ENCODE measurements at places on chromosomes 12 and 14.
A peak's percentile ranks its signal among the peaks of the same experiment; 100 is the strongest.

GRCh38 chr12:75455839-75456238 is 24.7 kb upstream of the GLIPR1 start:
- peak; percentile 34 for DNase-seq

DNA sequence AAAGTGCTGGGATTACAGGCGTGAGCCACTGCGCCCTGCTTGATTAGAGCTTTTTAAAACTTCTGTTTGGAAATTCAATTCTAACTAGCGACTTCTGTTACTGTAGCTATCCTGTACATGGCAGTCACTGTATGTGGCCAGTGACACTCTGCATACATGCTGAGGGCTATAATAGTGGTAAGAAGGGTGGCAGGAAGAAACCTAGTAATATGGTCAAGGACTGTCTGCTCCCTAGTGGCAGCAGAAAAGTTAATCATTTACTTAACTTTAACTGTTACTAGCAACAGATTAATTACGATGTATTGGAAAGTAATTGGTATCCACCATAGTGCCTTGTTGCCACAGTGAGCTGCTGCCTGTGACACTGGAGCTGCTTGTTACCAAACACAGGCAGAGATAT is 149.0 kb downstream of the KITLG start:
- no peak for DNase-seq

DNA sequence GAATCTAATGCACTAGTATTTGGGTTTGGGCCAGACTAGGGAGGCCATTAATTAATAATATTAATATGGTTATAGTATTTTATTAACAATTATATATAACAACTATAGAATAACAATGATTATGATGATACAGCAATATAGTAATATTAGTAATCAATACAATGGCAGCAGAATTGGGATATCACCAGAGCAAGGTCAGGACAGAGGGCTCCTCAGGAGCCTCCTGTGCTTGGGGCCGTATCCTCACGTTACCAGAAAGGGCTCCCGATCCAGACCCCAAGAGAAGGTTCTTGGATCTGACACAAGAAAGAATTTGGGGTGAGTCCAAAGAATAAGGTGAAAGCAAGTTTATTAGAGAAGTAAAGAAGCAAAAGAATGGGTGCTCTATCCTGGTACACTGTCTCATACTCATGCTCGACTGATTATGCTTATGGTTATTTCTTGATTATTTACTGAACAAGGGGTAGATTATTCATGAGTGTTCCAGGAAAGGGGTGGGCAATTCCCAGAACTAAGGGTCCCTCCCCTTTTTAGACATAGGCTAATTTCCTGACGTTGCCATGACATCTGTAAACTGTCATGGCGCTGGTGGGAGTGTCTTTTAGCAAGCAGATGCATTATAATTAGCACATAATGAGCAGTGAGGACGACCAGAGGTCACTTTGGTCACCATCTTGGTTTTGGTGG is 61.6 kb downstream of the RIN3 start:
- no peak for DNase-seq

DNA sequence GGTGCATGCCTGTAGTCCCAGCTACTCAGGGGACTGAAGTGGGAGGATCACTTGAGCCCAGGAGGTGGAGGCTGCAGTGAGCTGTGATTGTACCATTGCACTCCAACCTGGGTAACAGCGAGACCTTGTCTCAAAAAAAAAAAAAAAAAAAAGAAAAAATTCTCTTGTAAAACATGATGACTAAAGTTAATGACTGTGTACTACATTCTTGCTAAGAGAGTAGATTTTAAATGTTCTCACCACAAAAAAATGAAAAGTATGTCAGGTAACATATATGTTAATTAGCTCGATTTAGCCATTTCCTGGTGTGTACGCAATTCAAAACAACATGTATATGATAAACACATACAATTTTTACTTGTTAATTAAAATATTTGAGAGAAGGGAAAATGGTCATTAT is 480.7 kb upstream of the RGS6 start:
- DNase-seq = no peak

GRCh38 chr12:117863002-117863709 is 105.6 kb downstream of the KSR2 start:
- DNase-seq = no peak

GRCh38 chr14:37890095-37890494 is 294.7 kb downstream of the TTC6 start:
- DNase-seq = no peak

DNA sequence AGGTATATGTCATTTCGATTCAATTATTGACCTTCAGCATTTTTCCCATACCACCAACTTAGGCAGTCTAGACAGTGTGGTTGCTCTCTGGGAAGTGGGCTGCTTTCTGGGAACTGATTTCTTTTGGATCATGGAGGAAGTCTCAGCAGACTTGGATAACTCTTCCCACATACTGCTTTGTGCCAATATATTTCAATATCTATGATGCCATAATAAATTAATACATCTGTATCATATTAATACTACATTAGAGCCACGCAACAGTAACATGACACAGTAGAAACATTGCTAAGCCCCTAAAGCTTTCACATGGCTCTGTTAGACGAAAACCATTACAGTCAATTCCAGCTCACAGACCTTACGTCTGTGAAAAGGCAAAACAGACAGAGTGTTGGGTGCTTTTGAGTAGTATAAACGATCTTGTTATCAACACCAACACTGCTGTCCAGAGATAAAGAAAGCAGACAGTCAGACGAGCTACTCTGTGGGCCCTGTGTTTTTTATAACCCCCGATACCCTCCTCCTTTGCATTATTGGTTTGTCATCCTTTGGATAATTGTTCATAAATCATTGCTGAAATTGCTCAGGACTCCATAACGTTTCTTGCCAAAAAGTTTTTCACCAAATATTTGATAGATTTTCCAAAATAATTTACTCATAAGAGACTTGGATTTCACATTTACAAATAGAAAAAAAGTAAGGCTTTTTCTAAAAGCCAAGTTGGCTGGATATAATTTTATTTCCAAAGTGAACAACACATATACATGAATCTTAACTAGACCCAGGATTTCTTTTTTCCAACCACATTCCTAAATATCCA is 439.7 kb downstream of the ADAMTS20 start:
- no peak for DNase-seq

DNA sequence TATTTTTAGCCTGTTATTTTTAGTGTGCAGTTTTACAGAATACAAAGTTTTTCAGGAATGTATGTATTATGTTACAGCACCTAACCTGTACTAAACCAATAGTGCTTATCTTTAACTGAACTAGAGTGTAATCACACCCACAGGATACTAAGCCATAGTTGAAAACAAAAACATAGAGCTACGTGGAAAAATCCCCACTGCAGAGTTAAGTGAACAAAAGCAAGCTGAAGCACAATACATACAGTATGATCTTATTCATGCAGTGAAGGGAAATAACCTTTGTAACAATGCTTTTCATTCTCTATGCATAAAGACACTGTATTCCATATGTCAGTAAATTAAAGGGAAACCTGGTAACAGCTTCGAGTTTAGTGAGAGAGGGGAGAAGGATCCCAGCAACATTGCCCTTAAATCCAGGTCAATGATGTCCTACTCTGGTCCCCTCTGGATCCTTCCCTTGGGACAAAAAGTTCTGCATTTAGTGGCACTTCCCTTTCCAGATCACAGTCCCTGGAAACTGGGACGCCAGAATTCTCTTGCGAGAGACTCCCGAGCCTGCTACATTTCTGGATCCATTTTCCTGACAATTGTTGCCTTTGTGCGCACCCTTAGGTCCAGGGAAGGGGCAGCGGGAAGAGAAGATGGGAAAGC is 121.3 kb upstream of the CCND2 start:
- DNase-seq = no peak

DNA sequence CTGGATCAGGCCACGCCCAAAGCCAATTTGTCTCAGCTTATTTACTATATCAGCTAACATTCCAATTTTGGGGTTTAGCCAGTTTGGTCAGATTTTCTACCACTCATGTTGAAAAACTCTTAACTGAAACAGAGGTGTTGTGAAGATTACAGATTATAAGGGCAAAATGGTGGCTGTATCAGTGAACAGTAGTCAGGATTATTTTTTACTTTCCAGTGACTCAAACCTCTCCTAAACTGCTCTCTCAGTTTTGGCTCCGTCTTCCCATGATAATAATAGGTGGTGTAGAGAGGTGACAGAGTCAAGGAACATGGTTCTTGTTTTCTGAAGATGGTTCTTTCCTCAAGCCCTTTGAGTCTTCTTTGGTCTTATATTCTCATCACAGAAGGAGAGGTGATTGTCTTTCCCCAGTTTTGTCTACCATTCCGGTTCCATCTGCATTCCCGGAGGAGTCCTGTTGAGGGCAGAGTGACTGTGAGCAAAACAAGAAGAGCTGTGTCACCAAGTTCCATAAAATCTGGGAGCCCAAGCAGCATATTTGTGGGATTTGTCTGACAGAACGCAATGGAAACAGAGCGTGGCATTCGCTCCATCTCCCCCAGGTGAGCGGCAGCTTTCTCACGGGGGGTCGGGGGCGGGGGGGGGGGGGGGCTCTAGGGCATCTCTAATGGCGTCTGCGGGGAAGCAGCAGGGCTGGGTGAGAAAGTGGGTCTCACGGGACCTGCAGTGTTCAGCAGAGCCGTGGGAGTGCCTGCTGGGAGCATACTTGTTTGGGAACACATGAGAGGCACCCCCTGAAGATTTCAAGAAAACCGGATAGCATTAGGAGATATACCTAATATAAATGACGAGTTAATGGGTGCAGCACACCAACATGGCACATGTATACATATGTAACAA is 59.1 kb downstream of the TBC1D30 start:
- no peak for DNase-seq

GRCh38 chr14:35877276-35877675 is 51.1 kb downstream of the BRMS1L start:
- DNase-seq = no peak

- no peak for DNase-seq
These were observed 5.8 kb upstream of the SLC25A47 start for GRCh38 chr14:100317389-100317788.

DNA sequence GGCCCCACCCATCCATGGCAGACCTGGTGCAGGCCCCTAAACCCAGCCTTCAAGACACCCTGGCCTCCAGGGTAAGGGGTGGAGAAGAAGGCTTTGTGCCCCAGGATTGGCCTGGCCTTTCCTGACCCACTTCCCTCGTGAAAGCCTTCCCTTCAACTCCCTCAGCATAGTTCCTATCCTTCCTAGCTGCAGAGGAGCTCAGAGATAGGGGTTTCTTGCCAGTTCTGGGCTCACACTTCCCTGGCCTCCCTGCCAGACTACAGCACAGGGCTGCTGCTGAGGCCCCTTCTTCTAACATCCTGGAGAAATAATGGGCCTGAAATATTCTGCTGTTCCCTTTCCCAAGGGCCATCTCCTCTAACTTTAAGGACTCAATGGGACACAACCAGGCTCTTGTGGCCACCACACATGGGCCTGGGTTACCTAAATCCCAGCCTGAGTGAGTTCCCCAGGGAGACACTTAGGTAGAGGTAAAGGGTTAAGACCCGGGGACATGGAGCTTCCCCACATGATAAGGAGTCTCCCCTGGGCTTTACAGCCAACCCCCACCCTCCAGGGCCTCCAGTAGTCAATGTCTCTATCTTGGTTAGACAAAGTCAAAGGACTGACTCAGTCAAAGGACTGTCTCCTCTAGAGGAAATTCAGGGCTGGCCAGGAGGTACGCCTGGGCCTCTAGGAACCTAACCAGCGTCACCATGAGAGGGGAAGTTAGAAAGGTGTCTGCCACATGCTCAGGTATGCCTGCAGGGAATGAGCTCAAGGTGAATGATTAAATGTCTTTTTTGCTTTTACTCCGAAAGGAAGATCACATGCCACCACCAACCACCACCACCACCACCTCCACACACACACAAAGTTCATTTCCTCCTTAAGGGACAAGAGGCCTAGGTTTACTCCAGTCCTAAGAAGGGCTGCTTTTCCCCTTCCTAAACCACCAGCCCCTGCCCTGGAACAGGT is 7.1 kb downstream of the ZFP36L1 start:
- DNase-seq = peak; percentile 22

DNA sequence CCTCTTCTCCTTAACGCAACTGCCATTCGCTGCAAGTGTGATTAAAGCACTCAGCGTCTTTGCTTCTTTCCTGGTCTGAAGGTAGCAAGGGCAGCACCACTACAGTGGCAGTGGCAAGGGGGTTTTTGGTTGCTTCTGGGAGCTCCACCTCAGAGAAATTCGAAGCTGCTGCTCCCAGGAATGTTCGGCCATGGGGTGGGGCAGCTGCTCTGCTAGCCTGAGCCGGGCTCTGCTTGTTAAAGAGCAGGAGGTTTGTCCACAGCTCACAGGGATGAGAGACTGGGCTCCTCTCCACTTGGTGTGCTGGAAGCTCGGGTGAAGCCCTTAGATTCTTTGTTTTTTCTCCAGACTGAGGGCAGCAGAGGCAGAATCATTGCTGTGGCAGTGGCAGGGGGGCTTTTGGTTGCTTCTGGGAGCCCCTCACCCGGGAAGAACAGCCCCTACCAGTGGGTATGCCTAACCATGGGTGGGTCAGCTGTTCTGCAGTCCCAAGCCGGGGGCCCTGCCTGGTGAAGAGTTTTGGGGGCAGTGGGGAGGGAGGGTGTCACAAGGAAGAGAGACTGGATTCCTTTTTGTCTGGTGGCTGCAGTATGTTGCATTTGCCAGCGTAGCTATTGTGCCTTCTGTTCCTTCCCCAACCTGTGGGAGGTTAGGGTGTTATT is 340.2 kb downstream of the AEBP2 start:
- peak; percentile 65 for DNase-seq

DNA sequence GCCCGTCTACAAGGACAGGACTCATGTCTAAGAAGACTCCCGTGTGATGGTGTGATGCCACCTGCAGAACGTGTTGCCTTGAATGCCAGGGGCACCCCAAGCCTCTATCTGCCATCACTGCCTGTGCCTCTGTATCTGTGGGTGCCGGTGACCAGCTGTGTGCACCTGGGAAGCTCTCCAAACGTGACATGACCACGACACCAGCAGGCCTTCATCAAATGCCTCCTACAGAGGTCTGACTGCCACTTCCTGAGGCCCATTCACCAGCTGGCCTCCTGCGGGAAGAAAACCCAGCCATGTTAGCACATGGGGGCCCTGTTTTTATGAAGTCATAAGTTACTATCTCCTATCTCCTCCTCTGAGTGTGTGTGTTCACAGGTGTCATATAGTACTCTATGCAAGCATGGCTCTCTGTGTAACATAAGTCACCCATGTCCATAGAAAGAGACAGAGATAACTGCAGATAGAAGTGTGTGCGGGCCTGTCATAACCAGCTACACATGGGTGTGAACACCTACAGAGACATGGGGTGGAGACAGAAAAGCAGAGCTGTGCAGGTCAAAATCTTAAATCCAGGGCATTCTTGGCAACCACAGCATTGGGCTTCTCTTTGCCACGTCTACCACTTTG is 18.3 kb upstream of the SERPINA4 start:
- no peak for DNase-seq

- no peak for DNase-seq
These were observed 13.4 kb downstream of the VDR start for GRCh38 chr12:47891356-47891755.

DNA sequence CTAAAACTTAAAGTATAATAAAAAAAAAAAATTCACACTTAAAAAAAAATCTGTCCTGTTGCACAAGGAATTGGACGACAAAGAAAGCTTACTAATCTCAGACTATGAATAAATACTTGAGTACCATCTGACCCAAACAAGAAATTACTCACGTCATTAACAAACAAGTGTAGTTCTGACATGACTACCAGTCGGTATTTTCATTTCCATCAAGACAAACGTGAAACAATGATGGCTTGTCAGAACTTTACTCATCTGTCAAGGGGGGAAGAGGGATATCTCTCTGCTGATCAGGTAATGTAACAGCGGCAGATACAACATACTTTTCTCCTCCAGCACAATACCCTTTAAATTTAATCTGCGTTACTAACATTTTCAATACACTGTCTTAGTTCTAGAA is 78.3 kb downstream of the CDK17 start:
- no peak for DNase-seq

Measured in left ventricle myocardium superior (tissue), 1 donor.